ENCODE measurements at places on chromosomes 3 and 15. TPM values are rescaled to one million over a fixed set of nuclear protein-coding genes. Genes with fewer than 3 reads are reported as not detected.

Gene TMCC1
- total RNA-seq: 19.2 TPM

Gene PLA2G4B
- total RNA-seq: 0.40 TPM

Gene MYRIP
- 29.0 TPM for total RNA-seq

Gene MYO5C
- 11.7 TPM for total RNA-seq

Gene CYP8B1
- not detected for total RNA-seq

Gene GRAMD1C
- 32.2 TPM for total RNA-seq

Gene SCN5A
- 23.7 TPM for total RNA-seq

Gene STARD5
- total RNA-seq: 1.4 TPM

Gene RLBP1
- not detected for total RNA-seq

Gene LRRC34
- total RNA-seq: 7.2 TPM

Gene APOD
- 6.8 TPM for total RNA-seq

Gene BNC1
- total RNA-seq: 12.8 TPM

Gene FBXL22
- total RNA-seq: 0.13 TPM

Gene CASR
- total RNA-seq: not detected

Gene GJD2
- total RNA-seq: not detected

Gene HLTF
- 40.3 TPM for total RNA-seq

Gene GCSAM
- not detected for total RNA-seq

Gene WDR93
- total RNA-seq: 0.13 TPM

Gene ILDR1
- total RNA-seq: not detected

Gene CCR8
- not detected for total RNA-seq

Gene FGD5
- total RNA-seq: 107 TPM

Gene PLS1
- 2.4 TPM for total RNA-seq

Gene MAGI1
- 34.3 TPM for total RNA-seq

Gene WNT5A
- total RNA-seq: 0.27 TPM

Gene ZBTB38
- 134 TPM for total RNA-seq

Gene AADAC
- total RNA-seq: not detected

Gene ACTC1
- not detected for total RNA-seq

Gene ALDH1A2
- 2.3 TPM for total RNA-seq

Gene ACTRT3
- 5.6 TPM for total RNA-seq

Gene CAMKV
- not detected for total RNA-seq

Gene FANCI
- total RNA-seq: 82.3 TPM

Gene GOLGA8T
- total RNA-seq: not detected

Gene SPG11
- total RNA-seq: 66.6 TPM

Gene ACP3
- total RNA-seq: not detected

Gene THSD4
- total RNA-seq: 19.3 TPM

Gene SPCS1
- 90.3 TPM for total RNA-seq

Gene CLEC3B
- not detected for total RNA-seq

Gene CX3CR1
- total RNA-seq: not detected

Gene SLC24A5
- 0.07 TPM for total RNA-seq

Gene NOX5
- total RNA-seq: 0.07 TPM

Gene SEMA3F
- 75.3 TPM for total RNA-seq

Gene PLCD1
- 22.3 TPM for total RNA-seq

Data from thoracic aorta endothelial cell (primary cell).